ENCODE measurements at places on chromosomes 13 and 19.

- no peak for DNase-seq
Observed at GRCh38 chr13:49216334-49216733, 3.8 kb upstream of the MLNR start.

GRCh38 chr19:51145916-51146493 is 3.9 kb downstream of the SIGLEC7 start:
- DNase-seq = no peak

GRCh38 chr19:57615346-57615745 is 1.3 kb downstream of the ZNF134 start:
- DNase-seq = no peak

DNA sequence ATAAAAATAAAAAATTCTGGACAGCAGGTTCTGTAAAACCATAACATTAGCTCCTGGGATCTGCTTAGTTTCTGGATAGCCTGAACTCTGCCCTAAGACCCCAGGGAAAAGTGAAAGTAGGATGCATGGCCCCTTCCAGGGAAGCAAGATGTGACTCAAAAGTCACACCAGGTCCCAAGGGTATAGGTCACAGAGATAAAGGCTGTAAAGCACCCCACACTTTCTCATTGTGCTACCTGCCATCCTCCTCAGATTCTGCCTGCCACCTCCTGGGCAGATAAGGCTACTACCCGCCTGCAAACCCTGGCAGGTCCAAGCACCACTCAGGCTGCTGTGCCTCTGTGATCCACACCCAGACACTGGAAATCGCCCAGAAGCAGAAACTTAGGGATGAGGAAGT is 20.6 kb downstream of the FFAR2 start:
- peak; percentile 79 for DNase-seq

- DNase-seq = no peak
Observed at GRCh38 chr19:1911995-1912394, 6.8 kb downstream of the ADAT3 start.

DNA sequence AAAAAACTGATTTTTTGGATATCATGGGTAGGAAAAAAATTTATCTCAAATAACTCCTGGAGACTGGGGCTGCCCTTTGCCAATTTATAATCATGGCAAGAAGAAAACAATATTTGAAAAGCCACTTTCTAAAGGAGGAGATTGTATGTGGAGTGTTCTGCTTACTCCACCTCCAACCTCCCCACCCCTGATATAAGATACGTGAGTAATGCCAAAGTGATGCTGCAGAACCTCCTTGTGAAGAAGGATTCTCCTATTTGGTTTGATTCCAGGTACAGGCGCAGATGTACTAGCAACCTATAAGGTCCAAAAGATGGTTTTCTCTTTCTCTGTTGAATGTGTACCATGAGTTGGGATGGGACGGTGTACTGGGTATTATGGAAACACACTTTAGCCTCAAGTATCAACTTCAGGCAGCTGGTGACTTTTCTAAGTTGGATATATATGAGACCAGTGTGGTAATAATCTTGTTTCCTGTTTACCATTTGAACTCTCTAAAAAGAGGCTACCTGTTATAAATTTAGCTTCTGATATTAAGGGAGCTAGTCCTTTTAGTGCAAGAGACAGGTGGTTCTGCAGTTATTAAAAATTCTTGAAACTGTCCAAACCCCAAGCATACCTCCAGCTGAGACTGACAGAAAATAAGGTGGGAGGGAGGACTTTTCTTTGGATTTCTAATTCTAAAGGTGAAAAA is 724.0 kb upstream of the MIR17HG start:
- DNase-seq = no peak

All from CD4-positive, alpha-beta T cell treated with Interleukin-1 beta for 1 hour (primary cell).